ENCODE measurements at places on chromosomes 11 and 22.

DNA sequence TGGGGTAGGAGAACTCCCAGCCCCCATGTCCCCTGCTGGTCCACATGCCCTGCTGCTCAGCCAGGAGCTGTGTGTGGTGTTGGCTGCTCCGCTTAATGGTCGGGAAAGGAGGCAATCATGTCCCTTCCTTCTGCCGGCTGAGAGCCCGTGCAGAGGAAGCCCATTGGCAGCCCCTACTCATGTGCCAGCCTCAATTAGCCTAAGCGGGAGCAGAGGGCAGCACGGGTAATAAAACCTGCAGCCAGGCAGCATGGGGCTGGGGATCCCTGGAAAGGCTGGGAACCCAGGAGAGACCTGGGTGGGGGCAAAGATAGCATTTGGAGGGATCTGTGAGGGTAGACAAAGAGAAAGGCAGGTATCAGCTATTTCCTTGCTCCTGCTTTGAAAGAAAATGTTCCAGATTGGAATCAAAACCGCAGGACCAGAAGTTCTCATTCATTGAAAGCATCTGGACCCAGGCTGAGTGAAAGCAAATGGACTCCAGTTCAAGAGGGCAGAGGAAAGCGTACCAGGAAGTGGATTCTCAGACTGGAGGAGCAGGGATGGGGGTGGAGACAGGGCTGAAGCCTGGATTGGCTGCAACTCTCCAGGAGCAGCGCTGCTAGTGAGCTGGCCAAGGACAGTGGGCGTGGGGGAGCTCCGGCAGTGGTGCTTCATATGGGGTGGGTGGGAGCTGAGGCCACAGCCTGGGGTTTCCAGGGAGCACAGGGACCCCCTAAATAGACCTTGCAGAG lies 103.4 kb upstream of the NECTIN1 start:
- no peak for DNase-seq

GRCh38 chr22:40400159-40400558 lies 29.8 kb downstream of the SGSM3 start:
- DNase-seq = no peak

GRCh38 chr11:115221461-115222069 lies 282.6 kb downstream of the CADM1 start:
- DNase-seq = no peak

GRCh38 chr11:126431401-126432064 lies 76.0 kb downstream of the ST3GAL4 start:
- DNase-seq = peak; percentile 84

DNA sequence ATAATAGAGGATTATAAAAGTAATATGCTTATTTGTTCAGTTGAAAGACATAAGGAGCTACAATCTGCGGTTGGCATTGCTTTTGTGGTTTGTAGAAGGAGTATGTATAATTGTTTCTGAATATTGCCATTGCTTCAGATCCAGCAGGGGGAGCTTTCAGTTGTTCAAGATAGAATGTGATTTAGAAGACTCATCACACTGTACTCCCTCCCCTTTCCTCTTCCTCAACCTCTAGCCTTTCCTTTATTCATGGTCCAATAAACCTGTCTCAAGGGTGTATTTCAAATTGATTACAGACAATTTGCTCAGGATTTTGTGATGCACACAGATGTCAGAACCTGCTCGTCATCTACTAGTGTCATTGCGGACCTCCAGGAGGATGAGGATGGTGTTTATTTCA lies 9.8 kb downstream of the PRMT3 start:
- DNase-seq = no peak

DNA sequence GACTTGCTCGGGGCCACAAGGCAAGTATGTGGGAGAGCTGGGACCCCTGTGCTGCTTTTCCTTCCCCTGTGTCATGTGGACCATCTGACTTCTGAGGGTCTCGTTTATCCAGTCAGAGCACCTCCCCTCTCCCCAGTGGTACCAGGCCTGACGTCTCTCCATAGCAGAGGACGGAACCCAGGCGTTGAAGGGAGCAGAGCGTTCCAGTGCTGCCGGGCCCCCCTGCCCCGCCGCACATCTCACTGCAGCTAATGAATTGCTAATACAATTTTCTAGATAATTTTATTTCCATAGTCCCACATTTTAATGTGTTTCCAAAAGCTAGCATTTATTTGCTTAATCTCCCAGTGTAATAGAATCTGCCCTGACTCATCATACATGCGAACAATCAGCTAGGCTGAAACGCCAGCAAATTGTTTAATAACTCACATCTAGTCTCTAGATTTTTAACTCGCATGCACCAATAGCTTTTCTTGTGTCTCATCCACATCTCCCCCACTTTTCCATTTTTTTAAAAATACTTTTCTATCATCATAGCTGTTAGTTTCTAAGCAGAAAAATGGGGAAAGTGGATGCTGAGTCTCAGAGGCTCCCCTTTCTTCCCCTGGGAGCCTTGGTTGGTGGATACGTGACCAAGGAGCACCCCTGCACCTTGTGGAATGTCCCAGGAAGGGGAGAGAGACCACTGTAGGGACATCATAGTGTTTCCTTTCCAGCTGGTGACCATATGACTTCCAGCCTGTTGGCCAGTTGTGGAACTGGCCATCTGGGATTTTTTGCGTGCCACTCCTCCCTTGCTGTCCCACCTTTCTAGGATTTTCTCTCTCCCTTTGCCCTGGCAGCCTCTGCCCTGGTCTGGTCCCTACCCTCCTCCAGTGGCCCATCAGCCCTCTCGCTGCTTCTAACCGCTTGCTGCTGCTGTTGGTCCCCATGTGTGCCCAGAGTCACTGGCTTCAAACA lies 58.6 kb upstream of the NNMT start:
- no peak for DNase-seq

DNA sequence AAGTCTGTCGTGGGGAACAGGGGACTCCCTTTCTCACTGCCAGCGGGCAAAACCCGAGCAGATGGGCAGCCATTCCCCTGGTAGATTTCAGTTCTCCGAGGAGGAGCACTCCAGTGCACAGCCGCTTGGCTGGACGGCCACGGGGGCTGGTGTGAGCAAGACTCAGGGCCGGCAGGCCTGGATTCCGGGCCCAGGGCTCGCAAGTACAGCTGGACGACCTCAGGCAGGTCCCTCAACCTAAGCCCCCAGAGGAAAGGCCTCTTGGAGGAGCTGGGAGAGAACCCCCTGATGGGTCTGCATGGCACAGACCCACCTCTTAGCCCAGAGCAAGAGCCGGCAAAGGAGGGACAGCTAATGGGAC lies 31.3 kb upstream of the TCF20 start:
- DNase-seq = no peak

- no peak for DNase-seq
These were observed 70.8 kb downstream of the SHANK2 start for GRCh38 chr11:71181566-71181965.

DNA sequence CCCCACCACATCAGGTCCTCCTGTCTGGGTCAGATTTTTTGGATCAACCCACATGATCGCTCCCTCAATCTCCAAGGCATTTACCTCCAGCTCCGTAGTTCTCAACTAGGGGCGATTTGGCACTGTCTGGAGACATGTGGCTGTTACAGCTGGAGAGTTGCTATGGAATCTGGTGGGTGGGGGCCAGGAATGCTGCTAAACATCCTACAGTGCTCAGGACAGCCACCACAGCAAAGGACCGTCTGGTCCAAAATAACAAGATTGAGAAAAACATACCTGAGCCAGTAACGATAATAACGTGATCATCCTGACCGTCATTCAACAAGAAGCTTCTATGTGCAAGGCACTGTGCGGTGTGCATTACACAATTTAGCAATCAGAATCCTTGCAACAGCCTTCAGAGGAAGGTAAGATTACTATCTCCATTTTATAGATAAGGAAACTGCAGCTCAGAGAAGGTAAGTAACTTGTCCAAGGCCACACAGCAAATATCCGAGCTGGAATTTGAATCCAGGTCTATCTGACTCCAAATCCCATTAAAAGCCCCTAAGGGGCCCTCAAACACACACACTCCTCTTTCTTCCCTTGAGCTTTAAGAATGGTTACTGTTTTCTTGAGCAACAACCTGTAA lies 14.3 kb upstream of the CRY2 start:
- no peak for DNase-seq

GRCh38 chr11:109697140-109697843 lies 275.3 kb downstream of the C11orf87 start:
- peak; percentile 3 for DNase-seq

DNA sequence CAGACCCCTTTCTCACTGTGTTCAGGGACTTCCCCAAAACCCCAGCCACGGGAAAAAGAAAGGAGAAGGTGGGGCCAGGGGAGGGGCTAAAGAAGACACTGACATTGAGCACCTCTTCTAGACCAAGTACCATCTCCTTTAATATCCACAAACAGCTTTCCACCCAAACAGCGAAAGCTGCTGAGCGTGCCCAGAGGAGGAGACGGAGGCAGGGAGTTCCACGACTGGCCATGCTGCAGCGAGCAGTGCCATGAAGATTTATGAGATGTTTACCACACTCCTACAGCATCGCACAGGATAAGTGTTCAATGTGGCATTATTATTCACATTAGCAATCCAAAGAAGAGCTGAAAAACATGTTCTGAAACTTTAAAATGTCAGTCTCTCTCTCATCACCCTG lies 127.4 kb downstream of the LARGE1 start:
- no peak for DNase-seq

- DNase-seq = no peak
These were observed 37.2 kb upstream of the NAV2 start for GRCh38 chr11:19675397-19675796.
